ENCODE measurements at places on chromosomes 1 and 21. TPM values are rescaled to one million over a fixed set of nuclear protein-coding genes. Genes with fewer than 3 reads are reported as not detected.

PTCH2 gene
- total RNA-seq, result 1.2 TPM

REG4 gene
- total RNA-seq, result not detected

ADORA1 gene
- 3.5 TPM for total RNA-seq

HSD3B1 gene
- not detected for total RNA-seq

DNA sequence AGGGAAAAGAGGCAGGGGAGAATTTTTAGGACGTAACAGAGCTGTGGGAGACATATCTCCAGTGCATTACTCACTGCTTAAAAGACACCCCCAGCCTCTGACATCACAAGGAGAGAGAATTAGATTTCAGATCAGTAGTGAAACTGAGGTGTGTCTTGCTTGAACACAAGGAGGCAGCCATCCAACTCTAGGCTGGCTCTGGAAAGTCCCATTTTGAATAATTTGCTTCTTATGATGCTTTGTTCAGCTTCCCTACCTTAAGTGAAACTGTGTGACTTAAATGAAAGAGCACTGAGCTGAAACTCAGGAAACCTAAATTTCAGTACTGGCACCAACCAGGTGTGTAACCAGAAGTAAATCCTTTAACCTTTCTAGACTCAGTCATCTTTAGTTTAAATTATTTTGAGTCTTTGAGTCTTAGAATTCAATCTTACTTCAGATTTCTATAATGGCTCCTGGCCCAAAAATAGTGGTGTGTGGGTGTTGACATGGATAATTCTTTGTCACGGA, 251.6 kb upstream of the SGIP1 start:
- no peak overlapping the region for H3K4me3 ChIP-seq
- no peak for DNase-seq
- no peaks in the 10 kb centered on the region for H3K27me3 ChIP-seq
- H3K36me3 ChIP-seq, result no peaks in the 10 kb centered on the region
- H3K27ac ChIP-seq, result no peak overlapping the region
- H3K4me1 ChIP-seq, result 0 out of 2 replicates have a peak, but pooled peaks cover 2% of the 10 kb centered on the region

DNA sequence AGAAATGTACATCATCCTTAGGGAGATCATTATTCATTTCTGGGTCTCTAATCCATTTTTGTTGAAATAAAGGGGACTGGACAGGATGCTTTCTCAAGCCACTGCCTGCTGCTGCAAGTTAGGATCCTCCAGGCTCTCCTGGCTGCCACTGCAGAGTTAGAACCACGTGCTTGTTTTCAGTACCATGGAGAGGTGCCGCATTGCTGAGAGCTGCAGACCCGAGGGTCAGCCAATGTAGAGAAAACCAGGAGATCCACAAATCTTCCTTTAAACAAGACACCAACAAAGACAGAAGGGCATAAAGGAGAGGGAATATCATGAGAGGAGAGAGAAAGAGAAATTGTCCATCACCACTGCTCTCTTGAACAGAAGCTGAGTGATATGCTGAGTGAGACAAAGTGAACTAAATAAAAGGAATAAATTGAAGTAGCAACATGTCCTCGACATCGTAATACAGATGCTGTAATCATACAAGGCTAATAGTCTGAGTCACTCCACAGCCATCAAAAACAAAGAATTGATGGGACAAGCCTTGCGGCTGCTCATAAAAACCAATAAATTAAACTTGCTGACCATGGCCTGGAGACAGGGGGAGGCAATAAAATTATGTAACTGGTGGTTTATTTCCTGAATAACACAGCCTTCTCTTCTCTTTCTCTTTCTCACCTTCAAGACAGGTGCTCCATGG, 255.7 kb downstream of the OMA1 start:
- no peaks in the 10 kb centered on the region for H3K27me3 ChIP-seq
- no peaks in the 10 kb centered on the region for H3K36me3 ChIP-seq
- no peak overlapping the region for H3K27ac ChIP-seq
- no peaks in the 10 kb centered on the region for H3K4me1 ChIP-seq
- no peak overlapping the region for H3K4me3 ChIP-seq

DNA sequence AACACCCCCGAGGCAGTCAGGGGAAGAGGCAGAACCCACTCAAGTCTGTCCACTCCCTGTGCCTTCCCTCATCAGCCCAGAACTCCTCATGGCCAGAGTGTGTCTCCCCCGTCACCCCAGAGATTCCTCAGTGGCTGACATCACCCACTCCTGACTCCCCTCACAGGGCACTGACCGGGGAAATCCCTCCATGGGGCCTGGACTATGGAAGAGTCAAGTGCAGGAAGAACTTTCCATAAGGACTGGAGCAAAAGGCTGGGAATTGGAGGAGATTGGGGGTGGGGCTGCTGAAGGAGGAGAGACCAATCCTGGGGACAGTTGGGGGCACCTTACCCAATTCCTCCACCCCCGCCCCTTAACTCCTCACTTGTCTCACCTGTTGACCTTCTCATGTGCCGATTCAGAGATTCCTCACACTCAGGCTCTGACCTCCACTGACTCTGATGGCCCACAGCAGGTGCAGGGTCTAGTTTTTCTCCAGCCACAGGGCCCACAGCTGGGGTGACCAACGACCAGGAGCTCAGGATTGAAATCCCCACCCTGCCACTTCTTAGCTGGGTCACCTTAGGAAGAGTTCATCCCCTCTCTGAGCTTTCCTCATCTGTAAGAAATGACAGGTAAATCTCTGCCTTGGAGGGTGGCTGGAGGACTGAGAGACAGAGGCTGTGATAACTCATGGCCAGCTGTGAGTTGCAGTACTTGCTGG, 481 bp upstream of the EXTL1 start:
- H3K27me3 ChIP-seq, result no peaks in the 10 kb centered on the region
- H3K4me1 ChIP-seq, result peaks cover 14% of the 10 kb centered on the region
- no peaks in the 10 kb centered on the region for H3K36me3 ChIP-seq
- no peak for DNase-seq
- H3K27ac ChIP-seq, result no peak overlapping the region

Measured in H1 (cell line).